CD4-positive, alpha-beta T cell treated with Interleukin-15 for 4 hours (primary cell): ENCODE measurements at places on chromosomes 11 and 22.

- DNase-seq = no peak
Observed at GRCh38 chr11:25890626-25891260, 441.2 kb upstream of the ANO3 start.

DNA sequence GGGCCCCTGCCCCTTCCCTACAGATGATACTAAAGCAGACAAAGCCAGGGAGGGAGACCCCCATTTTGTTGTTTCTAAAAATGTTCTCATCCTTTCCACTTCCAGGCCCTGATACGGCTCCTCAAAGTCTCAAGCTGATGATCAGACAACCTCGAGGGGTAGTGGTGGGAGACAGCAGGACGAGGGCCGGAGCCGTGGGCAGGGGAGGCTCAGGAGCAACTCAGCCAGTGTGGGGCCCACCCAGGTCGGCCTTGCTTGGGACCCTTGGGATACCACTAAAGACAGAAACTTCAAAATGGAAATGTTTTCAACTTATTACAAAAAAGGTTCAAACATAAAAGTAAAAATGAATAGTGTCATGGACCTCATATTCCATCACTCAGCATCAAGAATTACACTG lies 15.2 kb upstream of the VPS37C start:
- DNase-seq = no peak

- no peak for DNase-seq
Observed at GRCh38 chr22:39894554-39895092, 1.1 kb upstream of the ENTHD1 start.

GRCh38 chr11:75174781-75175370 lies 24.0 kb downstream of the SLCO2B1 start:
- DNase-seq = peak; percentile 27

- no peak for DNase-seq
Observed at GRCh38 chr22:32780726-32781310, 20.7 kb upstream of the TIMP3 start.

GRCh38 chr11:12164061-12165014 lies 53.9 kb downstream of the MICAL2 start:
- no peak for DNase-seq

- no peak for DNase-seq
Observed at GRCh38 chr11:33828604-33829429, 54.5 kb upstream of the FBXO3 start.

- no peak for DNase-seq
Observed at GRCh38 chr11:6415797-6416196, 3.1 kb downstream of the APBB1 start.

GRCh38 chr22:49906071-49906798 lies 12.0 kb downstream of the ALG12 start:
- DNase-seq = no peak

DNA sequence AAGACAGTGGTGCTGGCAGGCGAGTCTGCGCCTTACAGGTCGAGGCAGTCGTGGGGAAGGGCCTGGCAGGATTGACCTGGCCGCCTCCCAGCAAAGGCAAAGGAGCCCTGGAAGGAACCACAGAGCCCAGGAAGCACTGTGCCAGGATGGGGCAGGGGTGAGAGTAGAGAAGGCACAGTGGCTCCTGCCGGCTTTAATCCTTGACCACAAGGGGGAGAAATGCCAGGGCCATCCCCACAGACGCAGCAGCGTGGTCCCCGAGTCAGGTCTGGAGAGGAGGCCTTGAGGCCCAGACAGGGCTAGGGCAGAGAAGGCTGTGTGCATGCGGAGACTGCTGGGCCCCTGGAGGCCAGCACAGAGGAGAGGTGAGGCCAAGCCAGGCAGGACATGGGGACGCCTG lies 9.9 kb upstream of the NDUFS8 start:
- no peak for DNase-seq

DNA sequence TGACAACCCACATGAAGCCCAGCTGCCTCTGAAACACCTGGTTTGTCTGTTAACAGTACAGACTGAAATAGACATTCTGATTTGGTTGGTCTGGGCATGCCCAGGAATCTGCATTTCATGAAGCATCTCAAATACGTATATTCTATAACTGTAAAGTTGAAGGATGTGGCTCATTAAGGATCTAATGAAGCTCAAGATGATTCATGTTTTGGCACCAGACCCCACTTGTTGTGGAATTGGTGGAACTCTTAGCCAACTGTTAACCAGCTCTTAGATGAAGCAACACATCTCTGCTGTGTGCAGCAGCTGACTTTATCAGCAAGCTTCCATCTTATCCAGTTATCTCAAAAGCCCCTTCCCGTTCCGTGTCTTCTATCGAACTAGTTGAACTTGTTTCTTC lies 232.2 kb downstream of the INSC start:
- DNase-seq = no peak

- DNase-seq = no peak
Observed at GRCh38 chr11:111237926-111238325, 7.6 kb upstream of the POU2AF2 start.

DNA sequence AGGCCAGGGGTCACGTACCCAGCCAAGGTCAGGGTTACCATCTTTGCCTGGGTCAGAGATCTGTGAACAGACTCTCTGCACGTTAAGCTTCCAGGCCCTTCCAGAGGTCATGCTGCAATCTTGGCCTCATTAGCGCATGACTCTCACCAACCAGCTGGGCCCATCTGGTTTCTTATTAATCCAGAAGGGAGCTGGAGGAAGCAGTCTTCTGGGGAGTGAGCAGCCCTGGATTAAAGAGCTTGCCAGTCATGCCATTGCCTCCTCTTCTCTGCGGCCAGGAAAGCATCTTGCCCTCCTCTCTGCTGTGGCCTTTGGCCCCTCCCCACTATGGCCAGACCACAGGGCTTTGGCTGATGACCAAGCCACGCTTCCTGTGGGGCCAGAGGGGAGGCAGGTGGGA lies 57.4 kb downstream of the CHST1 start:
- DNase-seq = no peak

GRCh38 chr11:6319704-6320410 lies 444 bp downstream of the CAVIN3 start:
- DNase-seq = no peak

- DNase-seq = no peak
Observed at GRCh38 chr11:15493921-15494620, 379.3 kb downstream of the INSC start.

GRCh38 chr11:69286374-69287371 lies 7.3 kb upstream of the MYEOV start:
- DNase-seq = no peak

DNA sequence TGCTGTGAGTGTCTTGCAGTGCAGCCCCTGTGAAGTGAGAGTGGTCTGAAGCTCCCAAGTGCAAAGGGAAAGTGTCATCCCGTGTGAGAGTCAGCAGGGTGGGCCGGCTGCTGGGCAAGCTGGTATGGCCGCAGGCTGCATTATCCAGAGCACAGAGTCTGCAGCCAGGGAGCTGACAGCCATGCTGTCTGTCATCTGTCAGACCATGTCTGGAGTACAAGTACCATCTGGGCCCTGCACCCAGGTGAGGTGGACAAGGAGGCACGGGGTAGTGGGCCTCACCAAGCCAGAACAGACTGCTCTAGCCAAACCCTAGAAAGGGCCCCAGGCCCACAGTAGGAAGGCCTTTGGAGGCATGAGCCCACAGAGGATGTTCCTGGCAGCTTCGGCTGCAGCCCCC lies 20.2 kb downstream of the LMO1 start:
- DNase-seq = no peak

GRCh38 chr11:73028611-73029010 lies 113.5 kb downstream of the FCHSD2 start:
- no peak for DNase-seq

GRCh38 chr11:19739872-19740271 lies 27.2 kb downstream of the NAV2 start:
- DNase-seq = no peak

- no peak for DNase-seq
Observed at GRCh38 chr11:36398231-36398953, 102.3 kb downstream of the PRR5L start.

GRCh38 chr22:40631925-40632324 lies 4.6 kb downstream of the MRTFA start:
- no peak for DNase-seq

- no peak for DNase-seq
Observed at GRCh38 chr11:122116591-122116990, 576 bp upstream of the BLID start.

DNA sequence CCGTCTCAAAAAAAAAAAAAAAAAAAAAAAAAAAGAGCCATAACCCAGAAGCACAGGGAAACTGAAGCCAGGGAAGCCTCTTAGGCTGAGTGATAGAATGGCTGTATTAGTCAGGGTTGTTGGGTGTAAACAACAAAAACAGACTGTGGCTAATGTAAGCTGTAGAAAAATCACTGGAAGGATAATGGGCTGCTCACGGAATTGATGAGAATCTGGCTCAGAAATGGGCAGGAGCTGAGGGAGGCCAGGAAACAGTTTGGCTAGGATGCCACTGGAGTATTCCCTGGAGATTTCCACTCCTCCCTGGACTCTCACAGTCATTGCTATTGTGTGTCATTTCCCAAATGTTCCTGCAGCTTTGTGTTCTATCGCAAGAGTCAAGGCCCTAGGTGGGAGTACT lies 22.4 kb downstream of the SLC22A6 start:
- no peak for DNase-seq

DNA sequence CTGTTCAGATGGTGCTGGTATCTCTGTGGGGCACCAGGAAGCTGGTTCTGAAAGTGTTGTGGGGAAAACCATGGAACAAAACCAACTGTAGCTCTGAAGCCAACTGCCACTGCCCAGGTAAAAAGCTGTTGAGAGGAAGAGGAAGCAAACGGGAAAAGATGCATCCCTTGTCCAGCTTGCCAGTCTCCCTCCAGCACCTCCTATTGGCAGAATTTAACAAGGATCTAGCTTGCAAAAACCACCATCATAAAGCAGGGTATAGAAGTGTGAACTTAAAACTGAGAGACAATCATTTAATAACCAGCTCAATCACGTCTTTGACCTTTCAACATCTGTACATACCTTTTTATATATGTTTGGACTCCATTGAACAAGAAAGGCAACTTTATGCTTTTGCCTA lies 4.5 kb downstream of the PATE1 start:
- DNase-seq = no peak

DNA sequence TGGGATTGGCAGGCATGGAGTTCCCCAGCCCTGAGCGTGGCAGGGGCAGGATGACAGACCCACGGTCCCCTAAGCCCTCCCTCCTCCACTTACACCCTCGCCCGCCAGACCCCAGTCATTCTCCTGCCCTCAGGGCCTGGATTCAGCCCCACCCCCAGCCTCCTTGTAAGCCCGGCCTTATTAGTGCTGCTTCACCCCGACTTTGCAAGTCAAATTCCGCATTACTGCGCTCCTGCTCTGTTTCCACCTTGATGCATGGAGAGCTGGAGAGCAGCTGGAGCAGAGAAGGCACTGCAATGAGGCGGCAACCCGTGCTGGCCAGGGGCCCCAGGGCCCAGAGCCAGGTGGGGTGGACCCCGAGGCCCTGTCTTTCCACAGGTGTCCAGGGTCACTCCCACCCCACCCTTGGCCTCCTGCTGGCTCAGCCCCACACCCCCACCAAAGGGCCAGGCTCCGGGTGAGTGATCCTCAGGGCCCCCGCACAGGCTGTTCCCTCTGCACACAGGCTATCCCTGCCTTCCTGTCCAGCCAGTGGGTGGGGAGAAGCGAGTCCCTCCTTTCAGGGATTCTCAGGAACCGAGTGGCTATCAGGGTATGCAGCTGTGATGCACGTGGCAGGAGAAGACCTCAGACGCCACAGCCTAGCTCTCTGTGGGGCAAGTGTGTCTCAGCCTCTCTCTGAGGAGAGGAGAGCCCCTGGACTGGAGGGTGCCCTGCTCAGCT lies 36.4 kb downstream of the RTN4R start:
- DNase-seq = no peak

DNA sequence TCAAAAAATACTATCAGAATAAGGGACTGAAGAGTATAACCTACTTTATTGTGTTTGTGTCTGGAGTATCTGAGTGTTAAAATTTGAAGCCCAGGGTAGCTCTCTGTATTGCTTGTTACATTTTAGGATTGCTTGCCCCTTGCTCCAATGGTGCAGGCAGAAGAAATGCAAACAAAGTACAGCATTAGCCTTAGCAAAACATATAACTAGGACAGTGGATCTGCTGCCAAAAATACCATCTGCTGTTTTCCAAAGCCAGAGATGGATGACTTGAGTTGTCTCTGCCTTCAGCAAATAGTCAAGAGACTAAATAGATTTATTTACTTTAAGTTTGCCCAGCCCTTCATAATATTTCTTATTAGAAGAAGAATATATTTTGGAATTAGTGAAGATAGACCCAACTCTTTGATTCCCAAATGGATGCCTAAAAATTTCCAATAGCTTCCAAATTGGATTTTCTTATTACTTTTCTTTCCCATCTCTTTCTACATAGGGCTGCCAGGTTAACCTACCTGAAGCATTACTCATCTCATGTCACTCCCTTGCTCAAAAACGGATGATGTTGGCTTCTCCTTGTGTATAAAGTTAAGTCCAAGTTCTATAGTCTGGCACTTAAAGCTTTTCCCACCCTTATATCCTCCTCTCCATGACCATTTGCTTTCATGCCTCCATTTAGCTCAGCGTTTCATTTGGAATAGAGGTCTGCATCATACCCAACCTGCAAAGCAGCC lies 66.3 kb downstream of the LDLRAD3 start:
- DNase-seq = no peak

DNA sequence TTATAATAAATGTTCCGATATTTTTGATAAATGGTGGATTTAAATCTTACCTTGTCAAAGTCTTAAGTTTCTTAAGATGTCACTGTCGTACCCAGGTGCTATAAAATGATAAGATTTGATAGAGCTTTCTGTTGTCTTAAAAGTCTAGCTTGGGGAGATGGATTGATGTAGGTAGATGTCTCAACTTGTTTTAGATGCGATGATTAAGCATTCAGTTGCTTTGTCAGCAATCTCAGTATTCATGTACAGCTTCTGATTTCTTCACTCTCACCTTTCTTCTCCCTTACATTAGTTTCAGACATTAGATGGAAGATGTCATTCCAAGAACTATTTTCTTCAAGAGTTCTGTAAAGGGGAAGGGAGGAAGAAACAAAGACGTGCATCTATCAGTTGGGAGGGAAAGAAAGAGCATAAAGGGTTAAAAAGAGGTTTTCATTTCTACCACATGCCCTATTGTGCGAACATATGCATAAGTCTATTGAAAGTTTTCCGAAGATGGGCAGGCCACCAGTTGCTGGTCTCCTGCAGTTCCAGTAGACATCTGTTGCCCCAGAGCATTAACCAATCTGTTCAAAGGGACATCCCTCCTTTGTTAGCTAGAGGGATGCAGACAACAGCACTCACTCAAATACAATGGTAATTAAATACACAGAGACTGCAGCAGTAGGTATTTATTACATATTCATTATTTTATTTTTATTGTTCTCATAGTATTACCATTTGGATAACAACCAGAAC lies 38.4 kb downstream of the ZC3H12C start:
- no peak for DNase-seq

DNA sequence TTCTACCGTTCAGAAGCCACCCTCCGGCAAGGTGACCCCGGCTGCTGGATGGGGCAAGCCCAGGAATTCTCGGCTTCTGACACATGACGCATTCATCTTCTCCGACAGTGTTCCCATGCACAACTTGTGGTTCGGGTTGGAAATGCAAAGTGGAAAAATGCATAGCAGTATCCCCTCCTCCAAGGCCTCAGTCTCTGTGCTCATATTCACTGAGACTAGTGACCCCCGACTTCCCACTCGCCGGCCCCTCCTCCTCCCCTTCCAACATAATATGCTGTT lies 70.0 kb upstream of the NTM start:
- no peak for DNase-seq

GRCh38 chr11:88353386-88353785 lies 15.8 kb upstream of the CTSC start:
- no peak for DNase-seq

- peak; percentile 71 for DNase-seq
Observed at GRCh38 chr11:63888170-63889086, 28.5 kb downstream of the RCOR2 start.

GRCh38 chr11:92890846-92891245 lies 78.6 kb upstream of the MTNR1B start:
- no peak for DNase-seq
